ENCODE measurements at places on chromosomes 7 and 10.

GRCh38 chr10:110629680-110630191 lies 14.4 kb upstream of the RBM20 start:
- peak; percentile 66 for DNase-seq

DNA sequence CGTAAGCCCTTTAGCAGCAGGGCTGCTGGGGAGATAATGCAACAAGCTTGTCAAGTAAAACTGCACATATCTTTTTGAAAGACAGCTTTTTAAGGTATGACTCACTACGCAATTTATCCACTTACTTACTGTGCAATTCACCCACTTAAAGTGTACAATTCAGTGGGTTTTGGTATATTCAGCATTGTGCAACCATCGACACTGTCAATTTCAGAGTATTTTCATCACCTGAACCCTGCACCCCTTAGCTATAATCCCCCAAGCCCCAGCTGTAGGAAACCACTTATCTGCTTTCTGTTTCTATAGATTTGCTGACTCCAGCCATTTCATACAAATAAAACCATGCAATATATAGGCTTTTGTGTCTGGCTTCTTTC lies 168.0 kb downstream of the PTPN20 start:
- DNase-seq = no peak

GRCh38 chr10:15742836-15743235 lies 23.1 kb upstream of the ITGA8 start:
- no peak for DNase-seq

DNA sequence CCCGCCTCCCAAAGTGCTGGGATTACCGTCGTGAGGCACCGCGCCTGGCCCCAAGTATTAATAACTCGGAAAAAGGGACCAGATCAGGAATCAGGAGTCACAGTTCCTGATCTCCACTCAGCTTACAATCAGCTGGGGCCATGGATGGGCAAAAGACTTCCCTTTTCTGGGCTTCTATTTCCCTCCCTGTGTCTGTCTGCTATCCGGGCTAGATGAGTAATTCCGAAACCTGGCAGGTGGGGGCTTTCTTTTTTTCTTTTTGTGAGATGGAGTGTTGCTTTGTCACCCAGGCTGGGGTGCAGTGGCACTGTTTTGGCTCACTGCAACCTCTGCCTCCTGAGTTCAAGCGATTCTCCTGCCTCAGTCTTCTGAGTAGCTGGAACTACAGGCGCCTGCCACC lies 11.6 kb downstream of the RPS24 start:
- DNase-seq = no peak

DNA sequence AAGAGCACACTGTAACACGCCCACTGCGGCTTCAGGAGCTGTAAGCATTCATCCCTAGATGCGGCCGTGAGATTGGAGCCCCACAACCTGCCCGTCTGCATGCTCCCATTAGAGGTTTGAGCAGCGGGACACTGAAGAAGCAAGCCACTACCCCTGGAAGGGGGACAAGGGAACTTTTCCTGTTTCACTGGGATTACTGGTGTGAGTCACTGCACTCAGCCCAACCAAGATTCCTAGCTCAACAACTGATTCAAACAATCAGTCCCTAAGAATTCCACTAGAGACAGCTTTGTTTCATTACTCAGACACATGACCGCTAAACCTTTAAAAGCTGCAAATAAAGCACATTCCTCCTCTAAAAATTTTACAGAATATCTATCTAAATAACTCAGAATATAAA lies 69.8 kb downstream of the ORC5 start:
- peak; percentile 55 for DNase-seq

- peak; percentile 19 for DNase-seq
These were observed 827.6 kb upstream of the AUTS2 start for GRCh38 chr7:68770649-68771048.

DNA sequence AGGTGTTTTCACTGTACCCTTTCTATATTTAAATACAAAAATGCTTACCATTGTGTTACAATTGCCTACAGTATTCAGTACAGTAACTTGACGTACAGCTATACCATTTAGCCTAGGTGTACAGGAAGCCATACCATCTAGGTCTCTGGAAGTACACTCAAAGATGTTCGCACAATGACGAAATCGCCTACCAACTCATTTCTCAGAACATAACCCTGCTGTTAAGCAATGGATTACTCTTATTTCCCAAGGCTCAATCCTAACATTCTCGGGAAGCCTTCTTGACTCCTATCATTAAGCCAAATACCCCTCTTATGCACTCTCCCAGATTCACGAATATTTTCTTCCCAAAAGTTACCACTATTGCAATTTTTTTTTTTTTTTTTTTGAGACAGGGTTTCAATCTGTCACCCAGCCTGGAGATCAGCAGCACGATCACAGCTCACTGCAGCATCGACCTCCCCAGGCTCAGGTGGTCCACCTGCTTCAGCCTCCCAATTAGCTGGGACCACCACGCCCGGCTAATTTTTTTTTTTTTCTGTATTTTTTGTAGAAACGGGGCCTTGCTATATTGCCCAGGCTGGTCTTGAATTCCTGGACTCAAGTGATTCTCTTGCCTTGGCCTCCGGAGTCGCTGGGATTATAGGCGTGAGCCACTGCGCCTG lies 1.5 kb downstream of the CWF19L1 start:
- DNase-seq = no peak

DNA sequence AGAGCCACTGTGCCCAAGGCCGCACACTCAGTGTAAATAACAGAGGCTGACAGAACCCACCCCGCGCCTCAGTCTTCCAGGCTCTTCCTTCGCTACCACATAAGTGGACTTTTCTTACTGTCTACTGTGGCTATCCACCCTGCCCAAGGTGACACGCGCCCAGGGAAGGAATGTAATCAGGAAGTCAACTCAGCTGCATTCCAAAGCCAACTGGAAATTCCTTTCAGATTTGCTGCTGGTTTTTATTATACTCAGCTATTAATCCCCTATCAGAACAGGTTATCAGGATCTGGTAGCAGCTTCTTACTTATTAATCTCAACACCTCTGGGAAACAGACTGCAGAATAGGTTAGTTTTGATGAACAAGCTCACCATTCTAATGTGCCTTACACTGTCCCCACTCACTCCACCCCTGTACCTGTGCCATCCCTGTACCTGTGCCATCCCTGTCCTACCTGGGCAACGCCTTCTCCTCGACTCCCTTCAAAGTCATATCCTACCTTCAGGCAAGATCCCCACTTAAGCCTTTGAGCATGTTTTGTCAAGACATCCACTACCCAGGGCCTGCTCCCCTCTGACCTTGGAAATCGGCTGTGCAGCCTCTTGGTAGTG lies 90.7 kb downstream of the NHLRC2 start:
- peak; percentile 85 for DNase-seq

DNA sequence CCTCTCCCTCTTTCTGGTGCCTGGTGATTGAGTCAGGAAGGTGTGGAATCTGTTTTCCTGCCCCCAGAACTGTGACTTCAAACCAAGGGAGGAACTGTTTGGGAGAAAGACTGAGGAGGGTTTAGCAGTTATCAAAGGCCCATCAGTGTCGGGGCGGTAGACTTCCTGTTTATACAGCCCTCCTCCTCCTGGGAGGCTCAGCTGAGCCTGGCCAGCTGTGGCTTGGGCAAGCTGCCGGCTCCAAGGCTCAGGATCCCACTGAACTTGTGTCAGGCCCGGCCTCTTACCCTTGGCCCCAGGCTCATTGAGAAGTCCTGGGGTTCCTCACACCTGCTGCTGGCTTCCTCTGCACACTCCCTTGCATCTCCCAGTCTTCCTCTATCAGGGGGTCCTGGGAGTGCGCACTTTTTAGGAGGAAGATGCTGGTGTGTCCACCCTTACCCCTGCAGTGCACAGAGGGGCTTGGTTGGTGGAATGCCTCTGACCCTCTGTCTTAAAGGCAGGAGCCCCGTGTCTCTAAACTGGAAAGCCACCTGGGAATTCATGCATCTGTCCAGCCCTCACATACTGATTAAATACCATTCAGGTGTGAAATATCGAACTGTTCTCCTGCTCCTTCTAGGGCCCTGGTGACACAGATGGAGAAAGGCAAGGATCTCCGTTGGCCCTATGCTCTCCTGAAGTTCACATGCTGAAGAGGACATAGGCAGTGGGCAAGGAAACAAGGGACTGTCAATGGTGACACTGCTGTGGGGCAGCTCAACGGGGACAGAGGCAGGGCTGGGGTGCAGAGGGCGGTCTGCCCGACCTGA lies 32.4 kb downstream of the CXCL12 start:
- DNase-seq = no peak

DNA sequence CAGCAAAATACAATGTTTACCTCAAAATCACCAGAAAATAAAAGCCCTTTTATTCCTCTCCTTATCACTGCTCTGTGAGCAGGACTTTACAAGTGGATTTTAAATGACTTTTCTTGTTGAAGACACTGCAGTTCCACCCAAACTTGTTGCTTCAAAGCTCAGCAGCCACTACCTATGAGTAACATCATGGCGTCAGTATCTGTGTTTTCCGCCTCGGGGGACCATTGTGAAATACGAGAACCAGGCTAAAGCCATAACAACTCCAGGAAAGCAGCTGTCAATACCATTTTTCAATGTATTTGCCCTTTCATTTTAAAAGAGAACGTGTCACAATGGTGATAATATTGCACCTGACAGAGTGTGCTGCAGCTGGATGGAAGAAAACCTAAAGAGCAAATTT lies 284.0 kb upstream of the RNF32 start:
- no peak for DNase-seq

DNA sequence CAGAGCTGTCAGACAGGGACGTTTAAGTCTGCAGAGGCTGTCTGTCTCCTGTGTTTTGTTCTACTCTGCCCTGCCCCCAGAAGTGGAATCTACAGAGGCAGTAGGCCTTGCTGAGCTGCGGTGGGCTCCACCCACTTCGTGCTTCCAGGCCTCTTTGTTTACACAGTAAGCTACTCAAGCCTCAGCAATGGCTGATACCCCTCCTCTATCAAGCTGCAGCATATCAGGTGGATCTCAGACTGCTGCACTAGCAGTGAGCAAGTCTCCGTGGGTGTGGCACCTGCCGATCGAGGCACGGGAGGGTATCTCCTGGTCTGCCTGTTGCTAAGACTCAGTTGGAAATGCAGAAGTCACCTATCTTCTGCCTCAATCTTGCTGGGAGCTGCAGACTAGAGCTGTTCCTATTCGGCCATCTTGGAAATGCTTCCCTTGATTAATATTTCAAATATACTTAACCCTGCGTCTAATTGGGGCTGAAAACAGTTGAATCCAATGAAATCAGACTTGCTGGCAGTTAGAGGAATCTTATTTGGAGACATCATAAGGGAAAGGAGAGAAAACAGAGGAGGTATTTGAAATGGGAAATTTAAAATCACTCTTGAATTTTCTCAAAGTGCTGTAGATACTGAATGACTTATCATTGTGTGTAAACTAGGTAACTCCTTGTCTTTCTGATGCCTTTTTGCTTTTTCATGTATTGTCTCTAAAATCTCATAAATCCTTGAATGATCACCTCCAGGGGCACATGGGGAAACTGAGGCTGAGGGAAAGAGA lies 13.8 kb upstream of the CYP3A5 start:
- peak; percentile 61 for DNase-seq

DNA sequence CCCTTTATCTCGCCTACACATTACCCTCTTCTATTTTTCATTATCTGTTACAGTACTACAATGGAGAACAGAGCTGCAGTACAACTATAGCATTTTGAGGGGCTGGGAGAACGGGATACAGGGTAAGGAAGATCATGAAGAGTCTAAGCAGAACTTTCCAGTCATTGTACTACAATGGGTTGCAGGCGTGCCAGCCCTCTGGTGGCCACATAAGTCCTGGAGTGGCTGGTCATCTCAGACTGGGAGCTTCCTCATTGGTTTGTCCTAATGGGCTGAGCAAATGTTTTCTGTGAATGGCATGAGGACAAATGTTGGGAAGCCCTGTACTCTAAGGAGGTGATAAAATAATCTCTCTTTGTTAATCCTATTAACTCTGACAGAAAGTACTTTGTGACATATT lies 33.0 kb downstream of the TMEM106B start:
- DNase-seq = peak; percentile 40

- no peak for DNase-seq
These were observed 625.8 kb upstream of the SORCS1 start for GRCh38 chr10:107790271-107790670.

GRCh38 chr10:50561816-50562215 lies 61.9 kb downstream of the SGMS1 start:
- DNase-seq = no peak

All from kidney tubule cell (primary cell).